ENCODE measurements at places on chromosomes 1 and 21.

DNA sequence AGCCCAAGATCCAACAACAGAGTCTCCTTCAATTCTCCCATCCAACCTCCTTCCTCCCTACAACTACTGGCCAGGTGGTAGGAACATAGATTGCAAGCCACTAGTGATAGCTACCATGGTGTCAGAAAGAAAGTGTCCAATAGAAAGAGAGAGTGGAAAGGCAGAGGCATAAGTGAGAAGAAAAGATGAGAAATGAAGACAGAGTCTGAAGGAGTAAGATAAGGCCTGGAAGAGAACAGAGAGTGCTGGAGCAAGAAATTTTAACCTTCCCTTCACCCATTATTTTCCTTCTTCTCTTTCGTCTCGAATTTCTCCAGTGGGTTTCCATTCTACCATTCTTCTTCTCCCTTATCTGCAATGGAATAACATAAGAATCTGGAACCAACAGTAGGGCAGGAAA is 57.9 kb downstream of the CDC42BPA start:
- no peak for DNase-seq

DNA sequence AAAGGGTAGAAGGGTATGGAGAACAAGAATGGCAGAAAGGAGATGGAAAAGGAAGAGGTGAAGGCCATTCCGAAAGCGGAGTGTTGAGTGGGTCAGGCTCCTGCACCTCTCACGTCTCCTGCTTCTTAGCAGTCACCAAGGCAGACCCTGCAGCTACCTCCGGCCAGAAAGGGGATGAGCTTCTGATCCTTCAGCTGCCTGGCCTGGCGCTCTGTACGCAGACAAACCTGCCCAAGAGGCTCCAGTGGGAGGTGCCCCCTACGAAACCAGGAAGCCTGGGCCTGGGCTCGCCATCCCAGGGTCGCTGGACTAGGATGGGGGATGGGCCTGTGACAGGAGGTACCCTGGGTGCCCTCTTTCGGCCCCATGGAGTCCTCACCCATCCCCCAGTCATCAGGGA is 3.0 kb downstream of the GPR61 start:
- no peak for DNase-seq

- DNase-seq, result no peak
Observed at GRCh38 chr1:101139821-101140718, 96.7 kb upstream of the S1PR1 start.

DNA sequence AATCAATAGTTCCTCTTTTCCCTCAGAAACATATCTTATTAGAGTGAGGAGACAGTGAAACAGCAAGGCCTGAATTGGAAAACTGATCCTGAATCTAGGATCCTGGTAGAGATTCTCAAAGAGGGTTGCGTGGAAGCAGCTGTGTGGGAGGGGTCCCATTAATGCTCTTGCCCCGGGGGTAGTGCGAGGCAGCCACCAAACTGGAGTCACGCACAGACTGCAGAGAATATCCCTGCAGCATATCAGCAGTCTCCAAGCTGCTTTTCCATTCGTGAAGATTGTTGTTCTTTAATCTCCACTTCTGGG is 150.1 kb downstream of the DISC1 start:
- DNase-seq, result no peak

DNA sequence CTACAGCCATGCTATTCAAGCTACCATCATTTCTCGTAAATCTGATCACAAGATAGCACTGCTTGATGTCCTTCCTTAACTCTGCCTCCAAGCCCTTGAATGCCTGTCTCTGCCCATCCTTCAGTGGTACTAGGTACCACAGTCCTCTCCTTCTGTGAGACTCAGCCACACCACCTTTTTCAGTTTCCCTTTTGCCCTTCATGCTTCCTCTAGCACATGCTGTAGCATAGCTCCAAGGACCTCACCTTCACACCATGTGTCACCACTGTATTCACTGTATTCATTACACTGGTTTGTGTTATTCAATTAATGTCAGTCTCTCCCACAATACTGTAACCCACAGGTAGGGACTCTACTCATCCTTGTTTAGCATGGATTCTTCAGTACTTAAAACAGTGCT is 8.0 kb upstream of the TP53BP2 start:
- DNase-seq, result no peak

GRCh38 chr1:53259932-53260331 is 21.6 kb upstream of the MAGOH start:
- DNase-seq, result no peak

GRCh38 chr1:71028981-71029380 is 18.6 kb downstream of the PTGER3 start:
- no peak for DNase-seq

GRCh38 chr1:198437332-198437731 is 103.1 kb downstream of the ATP6V1G3 start:
- DNase-seq, result no peak

GRCh38 chr1:94169126-94169525 is 48.2 kb upstream of the ABCA4 start:
- no peak for DNase-seq

DNA sequence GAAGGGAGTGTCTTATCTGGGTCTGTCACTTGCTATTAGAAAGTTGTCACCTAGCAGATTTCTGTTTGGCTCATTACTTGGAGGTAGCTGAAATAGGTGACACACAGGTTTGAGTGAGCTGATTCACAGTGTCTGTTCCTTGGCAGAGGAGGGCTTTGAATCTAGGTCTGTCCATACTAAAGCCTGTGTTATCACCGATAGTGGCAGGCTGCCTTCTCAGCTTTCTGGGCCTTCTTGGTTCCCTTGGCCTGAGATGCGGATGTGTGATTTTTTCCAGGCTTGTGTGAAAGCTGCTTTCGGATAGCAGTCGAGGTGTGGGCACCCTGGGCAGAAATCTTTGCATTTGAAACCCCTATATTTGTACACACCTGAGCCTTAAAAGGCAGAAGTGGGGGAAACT is 73.9 kb downstream of the ACTL8 start:
- DNase-seq, result no peak

DNA sequence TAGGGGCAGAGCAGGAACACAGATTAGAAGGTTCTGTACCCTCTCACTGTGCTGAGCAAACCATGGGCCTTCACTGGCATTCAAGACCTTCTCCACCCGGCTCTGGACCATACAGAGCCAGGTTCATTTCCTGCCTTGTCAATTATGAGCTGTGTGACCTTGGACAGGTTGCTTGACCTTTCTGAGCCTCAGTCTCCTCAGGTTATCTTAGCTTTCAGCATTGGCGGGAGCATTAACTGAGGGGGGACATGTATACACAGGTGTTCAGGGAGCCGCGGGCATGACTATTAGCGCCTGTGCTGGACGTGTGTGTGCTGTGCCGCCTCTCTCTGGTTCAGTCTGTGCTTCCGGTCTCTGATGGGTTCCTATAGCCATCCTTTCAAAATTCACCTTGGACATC is 32.1 kb downstream of the HTR6 start:
- DNase-seq, result no peak

DNA sequence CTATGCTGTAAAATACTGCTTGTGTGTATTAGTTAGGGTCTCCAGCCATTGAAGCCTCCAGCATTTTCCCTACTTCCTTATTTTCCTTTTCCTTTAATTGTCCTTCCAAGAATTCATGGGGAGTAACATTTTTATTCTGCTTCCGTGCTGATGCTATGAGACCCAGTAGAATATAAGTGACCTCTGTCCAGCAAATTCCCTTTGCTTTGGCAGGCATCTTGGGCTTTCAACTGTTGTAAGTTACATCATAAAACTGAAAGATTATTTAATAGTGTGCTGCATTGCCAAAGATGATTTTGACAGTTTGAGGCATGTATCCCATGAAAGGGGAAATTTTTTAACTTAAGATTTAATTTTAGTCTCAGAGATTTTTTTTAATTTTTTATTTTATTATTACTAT is 48.1 kb upstream of the B3GALT2 start:
- no peak for DNase-seq

- no peak for DNase-seq
Observed at GRCh38 chr1:227773558-227773957, 38.3 kb downstream of the SNAP47 start.

DNA sequence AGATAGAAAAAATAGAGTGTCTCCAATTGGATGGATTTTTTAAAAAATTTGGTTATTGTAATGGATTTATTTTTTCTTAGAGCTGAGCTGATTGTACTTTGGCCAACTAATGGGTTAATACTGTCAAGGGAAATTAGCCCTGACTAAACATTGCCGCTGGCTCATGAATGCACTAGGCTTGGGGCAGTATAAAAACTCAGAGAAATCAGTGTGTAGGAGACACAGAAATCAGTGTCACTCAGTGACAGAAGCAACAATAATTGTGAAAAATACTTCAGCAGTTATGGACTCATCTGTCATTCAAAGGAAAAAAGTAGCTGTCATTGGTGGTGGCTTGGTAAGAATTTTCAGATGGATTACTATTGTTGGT is at the start of gene KMO:
Gene KMO, plus strand, starts transcription at position 217 of the 370 bp plus-strand sequence. Its CDS starts 67 bp downstream, at position 284.
- DNase-seq, result no peak

GRCh38 chr1:67281244-67281643 is 26.4 kb upstream of the IL12RB2 start:
- DNase-seq, result no peak

DNA sequence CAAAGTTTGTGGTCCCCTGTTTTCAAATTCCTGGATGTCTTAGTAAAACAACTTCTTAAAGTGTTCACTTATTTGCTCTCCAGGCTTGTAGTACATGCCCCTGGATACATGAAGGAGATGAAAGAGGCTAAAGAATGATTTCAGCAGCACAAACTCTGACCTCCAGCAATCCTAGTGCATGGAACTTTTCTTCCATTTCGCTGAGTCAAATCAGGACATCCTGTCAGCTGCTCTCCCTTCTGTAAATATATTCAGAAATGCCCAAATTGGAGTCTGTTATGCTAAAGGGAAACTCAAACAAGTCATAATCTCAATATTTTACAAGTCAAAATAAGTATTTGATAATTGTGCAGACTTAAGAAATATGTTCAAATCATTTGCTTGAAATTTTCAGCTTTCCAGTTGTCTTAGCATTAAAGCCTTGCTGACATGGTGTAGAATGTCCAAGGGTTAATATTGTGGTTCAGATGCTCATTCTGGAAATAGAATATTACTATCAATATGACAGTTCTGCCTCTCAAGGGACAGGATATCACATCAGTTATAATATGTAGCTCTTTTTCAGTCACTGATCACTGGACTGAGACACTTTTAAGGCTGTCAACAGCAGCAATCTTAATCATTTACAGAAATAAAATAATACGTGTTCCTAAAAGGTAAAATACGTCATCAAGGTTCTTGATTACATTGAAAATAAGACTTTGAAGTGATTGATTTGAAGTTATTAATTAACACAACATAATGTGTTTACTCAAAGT is 1157.3 kb downstream of the PLA2G4A start:
- DNase-seq, result no peak

DNA sequence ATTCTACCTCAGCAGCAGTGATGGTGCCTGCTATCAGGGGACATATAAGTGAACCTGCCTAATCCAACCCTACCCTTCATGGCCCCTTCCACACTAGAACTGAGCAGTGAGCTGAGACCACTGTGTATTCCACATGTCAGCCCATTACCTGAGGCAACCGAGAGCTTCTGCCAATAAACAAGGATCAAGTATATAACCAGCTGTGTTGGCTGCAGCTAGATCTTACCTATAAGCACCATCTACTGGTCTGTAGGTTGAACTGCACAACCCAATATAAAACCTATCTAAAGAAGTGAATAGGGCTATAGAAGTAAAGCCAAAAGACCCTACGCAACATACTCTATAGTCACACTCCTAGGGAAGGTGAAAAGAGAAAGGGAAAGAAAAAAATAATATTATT is 376.9 kb downstream of the HHIPL2 start:
- no peak for DNase-seq

DNA sequence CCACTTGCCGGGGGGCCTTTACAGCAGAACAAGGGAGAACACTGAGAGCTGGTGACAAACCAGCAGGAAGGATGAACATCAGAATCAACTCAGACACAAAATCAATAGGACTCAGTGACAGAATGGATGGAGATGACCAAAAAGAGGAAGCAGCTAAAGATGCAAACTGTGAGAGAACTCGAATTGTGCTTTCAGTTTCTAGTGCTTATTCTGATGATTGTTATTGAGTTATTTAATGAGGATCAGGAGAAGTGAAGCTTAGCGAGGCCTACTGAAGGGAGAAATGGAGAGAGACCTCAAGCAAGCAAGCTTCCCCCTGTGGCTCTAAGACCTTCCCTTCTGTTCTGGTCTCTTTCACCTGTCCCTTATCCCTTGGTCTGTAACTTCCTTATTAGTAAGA is 30.3 kb upstream of the TMEM125 start:
- no peak for DNase-seq

DNA sequence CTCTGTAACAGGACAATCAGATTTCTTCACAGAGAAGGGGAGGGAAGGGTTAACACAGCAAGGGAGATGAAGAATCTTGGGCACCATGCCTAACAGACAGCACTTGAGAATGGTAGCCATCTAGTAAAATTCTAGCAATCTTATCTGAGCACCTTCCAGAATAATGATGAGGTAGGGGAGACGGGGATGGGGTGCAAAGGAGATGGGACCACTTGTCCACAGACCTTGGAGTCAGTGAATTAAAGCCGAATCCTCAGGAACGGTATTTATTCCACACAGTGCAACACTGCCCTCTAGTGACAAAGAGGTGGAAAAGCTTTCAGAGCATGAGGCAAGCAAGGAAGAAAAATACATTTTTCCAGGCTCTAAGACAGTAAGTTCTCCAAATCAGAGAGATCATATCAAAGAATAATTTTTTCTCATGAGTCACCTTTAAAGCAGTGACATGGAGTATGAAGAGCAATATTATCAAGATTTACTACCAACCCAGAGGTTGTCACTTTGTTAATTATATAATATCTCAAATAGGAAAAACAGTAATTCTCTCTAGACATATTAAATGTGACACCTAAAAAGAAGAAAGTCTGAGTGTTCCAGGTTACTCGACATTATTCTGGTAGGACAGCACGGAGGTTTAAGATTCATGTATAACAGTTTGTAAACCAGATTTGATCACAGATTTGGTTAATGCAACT is 43.3 kb upstream of the LPAR3 start:
- DNase-seq, result no peak

GRCh38 chr1:18776777-18777176 is 82.7 kb downstream of the TAS1R2 start:
- no peak for DNase-seq

DNA sequence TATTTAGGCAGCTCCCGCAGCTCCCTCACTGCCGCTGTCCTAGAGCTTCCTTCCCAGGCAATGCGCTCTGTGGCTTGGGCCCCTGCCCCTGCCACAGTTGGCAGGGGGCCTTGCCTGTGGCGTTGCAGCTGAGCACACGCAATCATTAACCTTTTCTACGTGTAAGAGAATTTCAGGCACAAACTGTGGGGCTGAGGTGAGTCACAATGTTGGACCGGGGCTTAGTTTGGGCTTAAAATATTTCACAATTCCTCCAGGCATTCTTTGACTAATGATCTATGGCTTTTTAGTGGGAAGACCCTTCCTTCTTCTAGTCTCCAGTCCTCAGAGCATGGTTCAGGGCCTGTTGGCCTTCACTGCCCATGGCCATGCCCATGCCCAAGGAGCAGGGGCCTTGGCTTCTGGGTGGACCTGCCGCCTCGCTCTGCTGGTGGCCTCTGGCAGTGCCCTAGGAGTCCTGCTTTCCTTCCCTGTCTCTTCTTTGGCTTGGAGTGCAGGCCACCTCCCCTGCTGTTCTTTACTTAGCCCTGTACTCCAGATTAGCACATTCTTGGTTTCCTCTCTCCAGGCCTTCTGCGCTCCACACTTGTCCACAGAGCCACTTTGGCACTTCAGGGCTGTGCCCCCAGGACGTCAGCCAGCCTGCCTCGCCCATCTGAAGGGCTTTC is 39.2 kb downstream of the MAPKAPK2 start:
- DNase-seq, result no peak

Data from stimulated activated CD8-positive, alpha-beta memory T cell treated with anti-CD3 and anti-CD28 coated beads, Interleukin-4, amount 100 ng/mL, for 4 hours (primary cell).